ENCODE measurements at places on chromosomes 7 and 10.

GRCh38 chr7:66050990-66051448 is 24.6 kb upstream of the ASL start:
- no peak for DNase-seq

DNA sequence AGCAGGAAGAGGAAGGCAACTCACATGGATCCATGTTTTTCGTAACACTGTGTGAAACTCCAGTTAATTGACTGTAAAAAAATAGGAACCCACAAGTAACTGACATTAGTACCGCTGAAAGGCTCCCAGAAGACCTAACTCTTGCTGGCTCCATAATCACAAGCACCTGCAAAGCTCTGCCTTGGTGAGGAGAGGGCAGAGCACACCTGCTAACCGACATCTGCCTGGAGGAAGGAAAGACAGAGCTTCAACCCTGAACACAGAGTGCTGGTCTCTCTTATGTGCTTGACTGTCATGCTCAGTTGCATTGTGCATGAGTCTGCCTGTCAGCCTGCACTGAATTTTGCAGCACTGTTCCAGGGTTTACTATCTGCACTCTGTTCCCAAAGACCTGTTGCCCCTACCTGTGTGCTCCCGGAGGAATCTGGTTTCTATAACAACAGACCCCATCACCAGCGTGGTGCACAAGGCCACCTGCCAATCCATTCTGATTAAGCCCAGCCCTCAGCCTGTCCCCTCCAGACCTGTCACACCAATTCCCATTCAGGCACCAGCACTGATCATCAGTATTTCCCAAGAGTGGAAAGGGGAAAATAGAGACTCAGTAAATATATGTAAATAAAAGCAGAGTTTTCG is 63.1 kb upstream of the ANKRD1 start:
- peak; percentile 65 for DNase-seq

- DNase-seq = no peak
Observed at GRCh38 chr7:1362301-1362700, 97.0 kb downstream of the MICALL2 start.

GRCh38 chr10:100345570-100346330 is 1.3 kb upstream of the SCD start:
- DNase-seq = no peak

- peak; percentile 65 for DNase-seq
Observed at GRCh38 chr7:42981601-42982000, 49.4 kb downstream of the MRPL32 start.

- DNase-seq = no peak
Observed at GRCh38 chr7:74293577-74293908, 4.3 kb downstream of the CLIP2 start.

- peak; percentile 17 for DNase-seq
Observed at GRCh38 chr10:72337039-72337629, 17.6 kb downstream of the DNAJB12 start.

DNA sequence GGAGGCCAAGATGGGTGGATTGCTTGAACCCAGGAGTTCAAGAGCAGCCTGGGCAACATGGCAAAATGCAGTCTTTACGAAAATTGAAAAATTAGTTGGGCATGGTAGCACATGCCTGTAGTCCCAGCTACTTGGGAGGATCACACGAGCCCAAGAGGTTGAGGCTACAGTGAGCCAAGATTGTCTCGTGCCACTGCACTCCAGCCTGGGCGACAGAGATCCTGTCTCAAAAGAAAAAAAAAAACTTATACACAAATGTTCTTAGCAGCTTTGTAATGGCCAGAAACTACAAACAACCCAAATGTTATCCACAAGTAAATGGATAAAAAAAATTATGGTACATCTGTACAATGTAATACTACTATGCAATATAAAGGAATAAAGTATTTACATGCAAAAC is 12.6 kb downstream of the NT5C2 start:
- no peak for DNase-seq
